ENCODE measurements at places on chromosomes 2 and 18. TPM values are rescaled to one million over a fixed set of nuclear protein-coding genes. Genes with fewer than 3 reads are reported as not detected.

- DNase-seq: no peak
Measured at GRCh38 chr2:140580532-140581151, 1550.2 kb downstream of the LRP1B start.

DNA sequence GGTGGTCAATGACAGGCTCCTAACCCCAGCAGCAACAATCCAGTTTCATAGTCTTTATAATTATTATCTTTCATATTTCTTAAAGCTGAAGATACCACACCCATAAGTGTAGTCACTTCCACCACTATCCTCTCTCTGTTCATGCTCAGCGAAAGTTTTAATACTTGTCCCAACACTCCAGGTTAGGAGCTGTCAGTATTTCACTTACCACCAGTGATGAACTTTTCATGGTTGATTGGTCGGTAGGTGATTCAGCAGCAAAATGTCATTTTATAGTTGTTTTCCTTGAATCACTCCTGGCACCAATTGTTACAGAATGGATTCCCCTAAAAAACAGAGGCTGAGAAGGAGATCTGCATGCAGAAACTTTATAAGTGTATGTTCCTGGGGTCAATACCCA, 324.9 kb downstream of the CCDC85A start:
- no peak for DNase-seq

- peak; percentile 90 for DNase-seq
Measured at GRCh38 chr2:43024515-43025011, 201.8 kb downstream of the ZFP36L2 start.

GRCh38 chr18:62617793-62618591, 95.2 kb downstream of the ZCCHC2 start:
- DNase-seq: no peak

- DNase-seq: no peak
Measured at GRCh38 chr2:8462280-8462679, 219.6 kb upstream of the ID2 start.

DNA sequence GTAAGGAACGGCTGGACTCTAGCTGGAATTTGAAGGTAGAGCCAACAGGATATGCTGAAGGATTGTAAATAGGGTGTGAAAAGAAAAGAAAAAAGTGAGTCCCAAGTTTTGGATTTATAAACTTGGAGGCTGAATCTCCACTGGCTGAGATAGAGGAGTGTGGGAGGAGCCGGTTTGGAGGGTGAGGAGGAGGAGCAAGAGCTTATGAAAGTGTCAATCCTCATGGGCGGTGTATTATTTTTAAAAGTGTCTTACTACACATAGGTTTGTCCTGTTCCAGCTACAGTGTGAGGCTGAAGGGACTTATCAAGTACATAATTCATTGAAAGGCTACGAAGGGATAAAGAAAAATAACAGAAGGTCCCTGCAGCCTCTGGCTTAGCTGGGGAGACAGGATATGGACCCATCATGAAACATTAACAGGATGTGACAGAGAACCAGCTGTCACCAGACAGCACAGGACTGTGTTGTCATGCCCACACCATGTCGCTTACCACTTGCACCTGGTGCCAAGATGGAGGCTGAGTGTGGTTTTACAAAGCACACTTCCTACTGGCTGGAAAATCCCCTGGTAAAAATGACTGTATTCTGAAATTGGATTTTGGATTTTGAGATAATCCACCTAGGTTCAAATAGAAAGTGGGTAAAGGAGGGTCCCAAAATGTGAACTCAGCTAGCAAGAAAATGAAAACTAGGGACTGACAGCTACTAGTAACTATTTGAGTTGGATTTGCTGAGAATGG, 2.5 kb upstream of the MREG start:
- no peak for DNase-seq

- DNase-seq: peak; percentile 80
Measured at GRCh38 chr18:48939205-48940097, 11.3 kb downstream of the SMAD7 start.

DNA sequence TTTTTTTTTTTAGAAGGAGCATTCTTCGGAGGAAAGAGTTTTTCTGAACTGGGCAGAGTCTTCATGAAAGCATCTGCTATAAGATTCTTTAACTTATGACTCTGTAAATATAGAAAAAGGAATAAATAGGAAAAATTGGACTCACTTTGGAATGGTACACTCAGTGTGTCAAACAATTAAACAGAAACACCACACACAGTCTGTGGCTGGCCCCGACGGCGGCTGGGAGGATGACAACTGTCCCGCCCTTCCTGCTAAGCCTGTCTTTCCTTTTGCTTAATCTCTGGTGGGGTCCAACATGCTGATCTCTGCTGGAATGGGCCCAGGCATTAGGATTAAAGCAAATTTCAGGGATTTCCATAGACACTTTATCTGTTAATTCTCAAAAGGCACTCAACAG, 12.5 kb upstream of the RAB31 start:
- DNase-seq: no peak

DNA sequence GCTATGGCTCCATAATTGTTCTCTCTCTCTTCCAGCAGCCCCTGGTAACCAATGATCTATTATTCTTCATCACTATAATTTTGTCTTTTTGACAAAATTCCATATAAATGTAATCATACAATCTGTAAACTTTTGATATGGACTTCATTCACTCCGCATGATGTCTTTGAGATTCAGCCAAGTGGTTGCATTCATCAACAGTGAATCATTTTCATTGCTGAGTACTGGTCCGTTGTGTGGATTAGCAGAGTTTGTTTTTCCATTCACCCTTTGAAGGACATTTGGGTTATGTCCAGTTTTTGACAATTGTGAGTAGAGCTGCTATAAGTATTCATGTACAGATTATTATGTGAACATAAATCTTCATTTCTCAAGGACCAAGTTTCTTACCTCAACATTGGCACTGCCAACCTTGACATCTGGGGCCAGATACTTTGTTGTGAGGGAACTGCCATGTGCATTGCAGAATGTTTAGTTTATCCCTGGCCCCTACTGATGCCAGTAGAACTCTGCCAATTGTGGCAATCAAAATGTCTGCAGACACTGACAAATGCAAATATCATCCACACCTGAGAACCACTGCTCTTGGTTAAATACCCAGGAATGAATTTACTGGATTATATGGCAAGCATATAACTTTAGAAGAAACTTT, 48.4 kb upstream of the BCL2L11 start:
- DNase-seq: no peak

GRCh38 chr2:1717113-1717512, 27.2 kb downstream of the PXDN start:
- no peak for DNase-seq

DNA sequence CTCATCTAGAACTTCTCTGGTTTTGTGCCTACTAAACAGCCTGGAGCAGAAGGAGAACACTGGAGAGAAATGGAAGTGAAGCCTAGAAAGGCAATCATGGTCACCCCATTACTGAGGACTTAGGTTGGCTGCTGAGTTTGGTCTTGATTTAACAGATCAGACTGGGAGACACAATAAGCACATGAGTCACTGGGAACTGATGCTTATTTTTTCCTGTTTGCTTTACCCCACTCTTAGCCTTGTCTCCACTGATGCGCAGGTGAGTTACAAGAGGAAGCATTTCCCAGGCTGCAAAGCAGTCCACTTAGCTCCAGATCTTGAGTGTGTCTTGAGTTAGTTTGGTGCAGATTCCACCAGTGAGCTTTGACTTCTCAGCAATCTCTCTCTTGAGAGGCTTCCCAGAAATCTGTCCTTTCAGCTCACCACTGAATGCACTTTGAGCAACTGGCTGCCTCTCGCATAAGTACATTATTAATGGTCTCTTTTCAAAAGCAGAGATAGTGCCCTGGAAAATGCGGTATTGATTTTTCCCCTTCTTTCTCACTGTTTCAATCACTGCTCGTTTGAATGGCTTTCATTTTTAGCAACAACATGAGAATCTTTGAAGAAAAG, 390.2 kb upstream of the SETBP1 start:
- DNase-seq: no peak

GRCh38 chr2:17818235-17818815, 2.1 kb downstream of the MSGN1 start:
- no peak for DNase-seq

GRCh38 chr2:17538022-17538843, 2.3 kb upstream of the VSNL1 start:
- DNase-seq: peak; percentile 86

GRCh38 chr2:29273004-29273684, 157.9 kb downstream of the CLIP4 start:
- no peak for DNase-seq

DNA sequence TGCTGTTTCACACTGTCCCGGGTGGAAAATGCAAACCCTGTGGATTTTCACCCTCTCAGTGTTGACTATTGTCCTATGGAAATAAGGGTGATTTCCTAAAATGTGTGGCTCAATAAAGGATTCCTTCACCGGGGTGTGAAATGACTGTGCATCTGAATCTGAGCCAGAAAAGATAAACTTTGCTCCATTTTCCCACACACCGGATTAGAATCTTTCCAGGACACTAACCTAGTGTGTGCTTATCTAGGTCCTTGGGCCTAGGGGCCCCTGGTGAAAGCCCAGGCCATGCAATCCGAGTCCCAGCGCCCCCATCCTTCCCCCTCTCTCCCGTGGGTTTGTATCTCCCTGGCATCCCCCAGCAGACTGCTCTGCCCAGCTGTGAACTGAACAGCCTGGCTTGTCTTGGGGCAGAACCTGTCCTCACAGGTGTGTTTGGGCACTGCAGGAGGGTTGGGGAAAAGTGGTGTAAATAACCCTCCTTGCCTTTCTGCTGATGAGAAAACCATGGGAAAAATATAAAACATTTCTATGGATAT, 17.3 kb downstream of the KLHL29 start:
- no peak for DNase-seq

- no peak for DNase-seq
Measured at GRCh38 chr2:191384829-191385228, 139.6 kb downstream of the MYO1B start.

DNA sequence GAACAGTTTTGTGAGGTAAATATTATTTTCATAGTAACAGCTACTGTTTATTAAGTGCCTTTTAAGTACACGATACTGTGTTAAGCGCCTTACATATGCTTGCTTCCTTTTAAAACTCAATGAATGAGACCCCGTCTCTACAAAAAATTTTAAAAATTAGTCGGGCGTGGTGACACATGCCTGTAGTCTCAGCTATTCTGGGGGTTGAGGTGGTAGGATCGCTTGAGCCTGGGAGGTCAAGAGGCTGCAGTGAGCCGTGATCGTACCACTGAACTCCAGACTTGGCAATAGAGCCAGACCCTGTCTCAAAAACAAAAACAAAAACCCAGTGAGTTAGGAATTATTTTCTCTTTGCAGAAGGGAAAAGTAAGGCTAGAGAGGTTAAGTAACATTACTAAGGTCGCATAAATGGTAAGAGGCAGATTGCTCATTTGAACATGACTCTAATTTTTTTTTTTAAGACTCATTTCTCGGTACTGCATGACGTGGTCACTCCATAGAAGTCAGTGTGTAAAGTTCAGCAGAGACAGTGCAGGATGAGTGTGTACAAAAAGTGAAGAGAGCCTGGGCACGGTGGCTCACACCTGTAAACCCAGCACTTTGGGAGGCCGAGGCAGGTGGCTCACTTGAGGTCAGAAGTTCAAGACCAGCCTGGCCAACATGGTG, 1.1 kb downstream of the METAP1D start:
- DNase-seq: no peak

DNA sequence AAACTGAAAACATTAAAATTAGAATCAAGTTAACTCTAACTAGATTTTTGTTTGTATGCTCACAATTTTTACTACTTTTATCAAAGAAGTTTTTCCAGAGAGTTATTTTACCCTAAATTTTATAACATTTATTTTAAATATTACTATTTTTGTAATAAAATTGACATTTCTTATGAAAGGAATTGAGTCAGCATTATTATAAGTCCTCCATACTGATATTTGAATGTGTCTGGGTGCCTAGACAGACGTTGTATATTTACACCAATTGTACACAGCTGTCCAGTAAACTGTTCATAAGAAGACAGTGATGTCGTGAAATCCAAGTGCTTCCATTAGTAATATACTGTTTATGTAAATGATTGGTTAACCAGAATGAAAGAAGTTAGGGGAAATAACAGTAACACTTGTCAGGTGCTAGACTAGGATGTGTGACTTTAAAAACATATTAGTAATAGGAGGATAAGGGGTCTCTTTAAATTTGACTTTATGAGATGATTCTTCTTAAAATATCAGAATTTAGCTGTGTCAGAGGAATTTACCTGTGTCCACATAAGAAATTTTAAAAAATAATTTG, 73.7 kb downstream of the TANK start:
- no peak for DNase-seq

DNA sequence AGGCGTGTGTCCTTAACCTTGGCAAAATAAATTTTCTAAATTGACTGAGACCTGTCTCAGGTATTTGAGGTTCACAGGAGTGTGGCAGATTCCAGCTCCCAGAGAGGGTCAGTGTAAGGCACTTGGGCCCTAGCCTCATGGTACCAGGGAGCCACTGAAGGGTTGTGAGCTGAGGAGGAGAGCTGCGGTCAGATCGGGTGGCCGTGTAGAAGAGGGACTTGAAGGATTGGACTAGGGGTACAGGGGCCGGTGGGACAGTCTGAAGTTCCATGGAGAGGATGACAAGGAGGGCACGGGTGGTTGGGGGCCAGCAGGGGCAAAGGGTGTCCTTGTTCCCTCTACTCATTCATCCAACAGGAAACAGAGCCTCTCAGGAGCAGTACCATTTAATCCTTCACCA, 327.0 kb upstream of the HS6ST1 start:
- DNase-seq: peak; percentile 11

- no peak for DNase-seq
Measured at GRCh38 chr2:202842690-202843089, 28.9 kb downstream of the ICA1L start.

GRCh38 chr2:230360028-230360427, 33.0 kb downstream of the SP140L start:
- no peak for DNase-seq

DNA sequence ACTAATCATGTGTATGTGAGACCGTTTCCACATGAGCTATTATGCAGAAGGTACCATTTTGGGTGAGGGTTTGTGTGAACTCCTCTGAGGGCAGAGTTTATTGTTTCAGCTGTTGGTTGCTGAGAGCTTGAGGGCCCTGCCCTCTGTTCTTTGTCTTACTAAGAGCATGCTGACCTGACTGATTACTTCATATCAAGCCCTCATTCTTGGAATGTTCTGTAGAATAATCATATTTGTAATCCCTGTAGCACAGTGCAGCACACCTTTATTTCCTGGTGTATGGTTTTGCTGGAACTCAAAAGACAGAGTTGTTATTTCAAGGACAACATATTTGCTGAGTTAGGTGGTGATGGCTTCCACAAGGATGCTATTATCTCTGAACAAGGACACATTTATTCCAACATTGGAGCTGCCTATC, 118.5 kb downstream of the GALNT3 start:
- DNase-seq: no peak

GRCh38 chr2:224807153-224807964, 91.2 kb upstream of the CCDC195 start:
- DNase-seq: peak; percentile 5

GRCh38 chr18:49879271-49879580, 65.9 kb upstream of the ACAA2 start:
- no peak for DNase-seq

PCGF1 gene
- total RNA-seq: 14.3 TPM

TBR1 gene
- total RNA-seq: not detected

MAP4K3 gene
- total RNA-seq: 80.9 TPM

AKAIN1 gene
- not detected for total RNA-seq

PRKD3 gene
- total RNA-seq: 50.9 TPM

SERPINB11 gene
- not detected for total RNA-seq

MEP1B gene
- total RNA-seq: not detected

TEX44 gene
- total RNA-seq: not detected

CCDC148 gene
- total RNA-seq: 1.2 TPM

MAP3K19 gene
- not detected for total RNA-seq

DDX1 gene
- 106 TPM for total RNA-seq

FKBP1B gene
- total RNA-seq: 51.3 TPM

CDH19 gene
- total RNA-seq: not detected

LCLAT1 gene
- 30.1 TPM for total RNA-seq
